ENCODE measurements at places on chromosomes 16 and 17.

DNA sequence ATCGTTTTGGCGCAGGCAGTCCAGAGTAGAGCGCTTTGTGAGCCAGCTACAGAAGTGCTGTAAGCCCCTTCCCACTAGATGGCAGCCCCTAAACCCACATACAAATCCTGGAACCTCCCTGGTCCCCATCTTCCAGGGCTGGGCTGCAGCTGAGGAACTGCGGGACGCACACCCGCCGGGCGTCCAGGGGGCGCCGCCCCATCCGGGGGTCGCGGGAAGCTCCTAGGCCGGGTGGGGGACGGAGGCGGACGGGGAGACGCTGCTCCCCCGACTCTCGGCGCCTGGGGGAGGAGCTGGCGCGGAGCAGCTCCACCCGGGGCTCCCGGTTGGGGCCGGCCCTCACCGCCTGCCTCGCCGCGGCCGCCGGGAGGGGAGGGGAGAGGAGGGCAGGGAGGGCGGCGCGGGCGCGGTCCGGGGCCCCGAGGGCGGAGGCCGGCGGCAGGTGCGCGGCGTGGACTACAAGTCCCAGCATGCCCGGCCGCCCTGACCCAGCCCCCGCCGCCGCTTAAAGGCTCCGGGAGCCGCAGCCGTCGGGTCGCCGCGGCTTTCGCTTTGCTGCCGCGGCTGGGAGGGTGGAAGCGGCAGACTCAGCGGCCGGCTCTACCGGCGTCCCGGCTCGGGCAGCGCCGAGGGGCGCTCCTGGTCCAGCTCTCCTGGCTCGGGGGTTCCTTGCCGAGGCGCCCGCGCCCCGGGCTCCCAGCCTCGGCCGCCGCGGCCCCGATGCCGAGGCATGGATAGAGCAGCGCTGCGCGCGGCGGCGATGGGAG is at the start of gene KSR1:
TSS of gene KSR1 (plus strand) at position 535 of the 767 bp plus-strand sequence. CDS start at position 731, 196 bp downstream.
- DNase-seq: peak; percentile 72

- no peak for DNase-seq
These were observed at the start of gene CDH3 for GRCh38 chr16:68644715-68645493. Gene CDH3 (plus strand): TSS chr16:68645310. CDS start chr16:68645380, 70 bp downstream.

GRCh38 chr16:53503991-53504663 is 1.1 kb upstream of the AKTIP start:
- DNase-seq: peak; percentile 55

GRCh38 chr17:35074711-35075707 is 11.5 kb upstream of the RFFL start:
- no peak for DNase-seq

GRCh38 chr16:31886227-31886626 is 12.6 kb downstream of the ZNF267 start:
- DNase-seq: no peak

- no peak for DNase-seq
These were observed 403.5 kb upstream of the HSBP1 start for GRCh38 chr16:83404261-83404660.
